ENCODE measurements at places on chromosomes 6 and 20.

DNA sequence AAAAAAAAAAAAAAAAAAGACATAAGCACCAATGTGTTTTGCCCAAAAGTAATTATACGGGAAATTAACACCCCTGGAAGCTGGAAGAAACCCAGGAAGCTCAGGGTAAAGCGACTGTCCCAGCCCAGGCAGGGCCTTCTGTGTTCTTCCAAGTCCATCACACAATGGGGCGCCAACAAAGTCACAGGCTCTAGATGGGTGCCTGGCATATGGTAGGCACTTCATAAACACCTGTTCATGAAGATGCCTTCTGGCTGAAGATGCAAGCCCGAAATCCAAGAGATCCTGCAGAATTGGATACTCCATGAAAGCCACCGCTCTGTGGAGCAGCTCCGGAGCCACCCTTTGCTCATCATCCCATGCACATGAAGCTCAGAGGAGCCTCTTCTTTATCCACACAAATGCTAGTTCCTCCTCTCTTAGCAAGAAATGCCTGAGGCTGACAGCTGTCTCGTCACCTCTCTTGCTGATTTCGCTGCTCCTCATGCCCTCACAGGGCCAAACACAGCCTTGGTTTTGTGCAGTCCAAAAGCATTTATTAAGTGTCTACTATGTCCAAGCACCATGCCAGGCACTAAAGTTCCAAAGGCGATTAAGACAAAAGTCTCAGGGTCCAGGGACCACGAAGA is 76.6 kb downstream of the TRERF1 start:
- DNase-seq: no peak
- H3K4me3 ChIP-seq: no peak overlapping the region
- no peak overlapping the region for H3K27ac ChIP-seq
- H3K4me1 ChIP-seq: peaks cover 12% of the 10 kb centered on the region

- H3K27ac ChIP-seq: no peak overlapping the region
- H3K4me3 ChIP-seq: no peak overlapping the region
- DNase-seq: no peak
- H3K36me3 ChIP-seq: no peaks in the 10 kb centered on the region
- H3K27me3 ChIP-seq: no peaks in the 10 kb centered on the region
- H3K4me1 ChIP-seq: no peaks in the 10 kb centered on the region
Observed at GRCh38 chr6:141541581-141542324, 591.0 kb upstream of the GJE1 start.

DNA sequence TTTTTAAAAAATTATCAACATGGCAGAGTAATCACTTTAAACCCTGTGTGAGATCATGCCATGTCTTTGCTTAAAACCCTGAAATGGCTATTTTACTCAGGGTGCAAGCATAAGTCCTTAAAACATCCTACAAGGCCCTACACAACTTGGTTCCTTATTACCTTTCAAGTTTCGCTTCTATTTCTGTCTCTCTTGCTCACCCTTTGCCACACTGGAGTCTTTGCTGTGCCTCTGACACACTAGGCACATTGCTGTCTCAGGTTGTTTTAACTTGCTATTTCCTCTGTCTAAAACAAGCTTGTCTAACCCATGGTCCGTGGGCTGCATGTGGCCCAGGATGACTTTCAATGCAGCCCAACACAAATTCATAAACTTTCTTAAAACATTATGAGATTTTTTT is 55.6 kb downstream of the KIAA0408 start:
- no peak for DNase-seq
- no peak overlapping the region for H3K27ac ChIP-seq
- H3K4me1 ChIP-seq: peaks cover 3% of the 10 kb centered on the region
- H3K27me3 ChIP-seq: no peaks in the 10 kb centered on the region

DNA sequence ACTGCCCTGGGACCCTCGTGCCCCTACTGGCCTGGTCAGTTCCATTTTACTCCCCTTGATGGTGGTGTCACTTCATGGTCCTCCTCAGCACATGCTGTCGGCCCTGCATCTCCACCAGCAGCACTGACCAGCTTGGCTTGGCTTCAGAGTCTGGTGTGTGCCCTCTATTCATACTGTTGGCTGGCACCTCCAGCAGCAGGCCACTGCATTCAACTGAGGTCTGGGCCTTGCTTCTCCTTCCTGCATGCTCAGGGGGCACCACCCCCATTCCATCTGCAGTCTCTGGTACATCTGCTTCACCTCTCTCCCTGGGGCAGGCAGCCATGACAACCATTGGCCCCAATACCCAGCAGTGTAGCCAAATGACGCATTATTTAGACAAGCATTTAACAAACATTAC is 155.9 kb downstream of the SLC24A3 start:
- no peaks in the 10 kb centered on the region for H3K36me3 ChIP-seq
- no peak overlapping the region for H3K27ac ChIP-seq
- H3K4me3 ChIP-seq: no peak overlapping the region
- DNase-seq: peak; percentile 72

GRCh38 chr6:113881478-113881980 is 24.4 kb downstream of the MARCKS start:
- H3K27ac ChIP-seq: no peak overlapping the region
- no peak overlapping the region for H3K4me3 ChIP-seq
- DNase-seq: no peak
- no peaks in the 10 kb centered on the region for H3K27me3 ChIP-seq
- H3K36me3 ChIP-seq: no peaks in the 10 kb centered on the region

DNA sequence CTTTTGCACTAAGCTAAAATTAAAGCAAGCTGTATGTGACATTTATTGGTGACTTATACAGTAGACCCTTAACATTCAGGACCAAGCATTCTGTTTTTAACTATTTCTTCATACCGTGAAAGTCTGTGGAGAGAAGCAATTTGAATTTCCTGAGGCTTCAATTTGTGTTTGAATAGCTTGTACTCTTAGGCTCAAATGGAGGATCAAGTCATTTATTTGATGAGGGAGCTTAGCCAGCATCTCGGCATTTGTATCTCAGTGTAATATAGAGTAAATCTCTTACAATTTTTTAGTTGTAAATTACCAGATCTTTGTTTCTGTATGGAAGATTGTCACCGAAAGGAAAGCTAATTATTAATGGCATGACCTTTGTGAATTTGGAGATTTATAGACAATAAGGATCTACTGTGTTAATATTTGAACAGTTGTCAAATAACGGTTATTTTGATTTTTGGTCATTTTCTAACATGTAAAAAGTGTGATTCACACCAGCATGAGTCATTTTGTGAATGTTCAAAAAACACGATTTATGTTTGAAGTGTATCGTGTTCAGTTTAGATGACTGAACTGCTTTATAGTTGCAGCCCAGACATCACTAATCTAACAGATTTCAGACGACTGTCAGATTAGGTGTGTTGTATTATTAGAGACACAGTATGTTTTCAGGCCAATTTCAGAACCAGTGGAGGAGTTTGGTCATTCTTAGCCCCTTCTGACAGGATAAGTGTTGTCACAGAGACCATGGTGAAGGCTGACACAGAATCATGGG is 332.9 kb downstream of the CDKAL1 start:
- H3K27me3 ChIP-seq: no peaks in the 10 kb centered on the region
- no peak overlapping the region for H3K4me3 ChIP-seq
- H3K36me3 ChIP-seq: no peaks in the 10 kb centered on the region
- H3K4me1 ChIP-seq: no peaks in the 10 kb centered on the region
- no peak overlapping the region for H3K27ac ChIP-seq
- no peak for DNase-seq

GRCh38 chr20:761418-762381 is 6.6 kb downstream of the SLC52A3 start:
- no peaks in the 10 kb centered on the region for H3K27me3 ChIP-seq
- H3K36me3 ChIP-seq: no peaks in the 10 kb centered on the region
- H3K27ac ChIP-seq: no peak overlapping the region
- no peak for DNase-seq

GRCh38 chr20:16701296-16701695 is 28.5 kb upstream of the SNRPB2 start:
- DNase-seq: no peak
- H3K36me3 ChIP-seq: no peaks in the 10 kb centered on the region
- H3K4me3 ChIP-seq: no peak overlapping the region
- H3K27ac ChIP-seq: no peak overlapping the region
- H3K4me1 ChIP-seq: no peaks in the 10 kb centered on the region

DNA sequence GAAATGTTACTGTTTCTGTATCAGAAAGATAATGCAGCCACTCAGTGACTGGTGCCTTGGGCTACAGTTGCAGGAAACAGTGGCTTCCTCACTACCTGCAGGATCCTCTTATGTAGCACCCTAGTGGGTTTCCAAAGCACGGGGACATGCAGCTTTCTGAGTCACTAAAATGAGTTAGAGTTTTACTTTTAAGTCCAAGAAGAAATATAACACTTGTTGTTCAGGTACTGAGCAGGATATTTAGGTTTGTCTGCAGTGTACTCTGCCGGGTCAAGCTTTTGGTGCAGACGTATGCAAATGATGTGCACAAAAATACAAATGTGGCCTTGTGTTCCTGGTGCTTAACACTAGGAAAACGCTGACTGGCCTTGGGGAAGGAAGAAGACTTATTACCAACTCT is 22.0 kb downstream of the ACSS1 start:
- H3K36me3 ChIP-seq: no peaks in the 10 kb centered on the region
- H3K27ac ChIP-seq: peak overlapping the region; percentile 14

GRCh38 chr6:139882977-139883728 is 508.7 kb upstream of the CITED2 start:
- H3K27ac ChIP-seq: no peak overlapping the region
- no peaks in the 10 kb centered on the region for H3K27me3 ChIP-seq
- no peak overlapping the region for H3K4me3 ChIP-seq
- H3K36me3 ChIP-seq: no peaks in the 10 kb centered on the region
- H3K4me1 ChIP-seq: no peaks in the 10 kb centered on the region
- DNase-seq: no peak

GRCh38 chr6:40425192-40425919 is 161.8 kb downstream of the LRFN2 start:
- H3K36me3 ChIP-seq: no peaks in the 10 kb centered on the region
- no peak for DNase-seq
- H3K4me3 ChIP-seq: no peak overlapping the region
- no peaks in the 10 kb centered on the region for H3K4me1 ChIP-seq
- no peak overlapping the region for H3K27ac ChIP-seq

DNA sequence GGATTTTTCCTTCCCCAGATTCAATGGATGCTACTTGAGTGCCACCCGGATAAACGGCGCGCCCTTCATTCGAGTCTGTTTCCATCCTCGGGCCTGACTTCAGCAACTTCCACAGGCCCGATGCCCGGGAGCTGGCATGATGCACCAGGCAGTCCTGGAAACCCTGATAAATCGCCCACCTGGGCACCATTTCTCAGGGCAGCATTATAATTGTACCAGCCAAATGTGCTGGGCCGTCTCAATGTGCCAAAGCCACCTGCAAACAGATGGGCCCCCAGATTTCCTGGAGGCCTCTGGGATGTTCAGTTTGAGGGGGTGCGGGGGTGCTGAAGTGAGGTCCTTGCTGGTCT is 65.8 kb downstream of the NOL4L start:
- no peaks in the 10 kb centered on the region for H3K36me3 ChIP-seq
- no peak overlapping the region for H3K27ac ChIP-seq
- peaks cover 42% of the 10 kb centered on the region for H3K4me1 ChIP-seq
- H3K27me3 ChIP-seq: no peaks in the 10 kb centered on the region
- no peak for DNase-seq
- no peak overlapping the region for H3K4me3 ChIP-seq

DNA sequence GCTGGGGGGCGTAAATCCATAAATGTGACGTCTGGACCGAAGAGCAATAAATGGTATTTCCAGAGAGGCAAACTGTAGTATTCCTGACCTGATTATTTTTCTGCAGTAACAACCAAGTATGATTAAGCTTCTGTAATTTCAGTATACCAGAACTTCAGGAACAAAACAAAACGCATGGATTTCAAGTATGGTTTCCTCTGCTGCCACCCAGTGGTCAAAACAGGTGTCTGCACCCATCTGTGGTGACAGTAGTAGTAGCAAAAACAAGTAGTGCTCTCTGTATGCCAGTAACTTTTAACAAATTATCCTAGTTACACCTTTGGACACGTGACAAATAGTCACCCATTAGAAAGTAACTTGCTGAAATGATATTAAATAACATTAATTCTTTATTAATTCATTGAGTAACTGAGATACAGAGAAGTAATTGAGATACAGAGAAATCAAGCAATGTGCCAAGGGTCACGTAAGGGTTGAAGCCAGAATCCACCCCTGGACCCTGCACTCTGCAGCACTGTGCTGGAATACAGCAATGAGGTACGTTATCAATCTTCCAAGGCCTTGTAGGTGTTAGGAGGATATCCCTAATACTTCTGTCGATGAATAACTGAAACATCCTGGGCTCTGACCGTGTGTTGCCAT is 7.9 kb downstream of the CALHM4 start:
- no peak for DNase-seq
- no peak overlapping the region for H3K27ac ChIP-seq
- peak overlapping the region; percentile 22 for H3K4me3 ChIP-seq
- no peaks in the 10 kb centered on the region for H3K27me3 ChIP-seq

DNA sequence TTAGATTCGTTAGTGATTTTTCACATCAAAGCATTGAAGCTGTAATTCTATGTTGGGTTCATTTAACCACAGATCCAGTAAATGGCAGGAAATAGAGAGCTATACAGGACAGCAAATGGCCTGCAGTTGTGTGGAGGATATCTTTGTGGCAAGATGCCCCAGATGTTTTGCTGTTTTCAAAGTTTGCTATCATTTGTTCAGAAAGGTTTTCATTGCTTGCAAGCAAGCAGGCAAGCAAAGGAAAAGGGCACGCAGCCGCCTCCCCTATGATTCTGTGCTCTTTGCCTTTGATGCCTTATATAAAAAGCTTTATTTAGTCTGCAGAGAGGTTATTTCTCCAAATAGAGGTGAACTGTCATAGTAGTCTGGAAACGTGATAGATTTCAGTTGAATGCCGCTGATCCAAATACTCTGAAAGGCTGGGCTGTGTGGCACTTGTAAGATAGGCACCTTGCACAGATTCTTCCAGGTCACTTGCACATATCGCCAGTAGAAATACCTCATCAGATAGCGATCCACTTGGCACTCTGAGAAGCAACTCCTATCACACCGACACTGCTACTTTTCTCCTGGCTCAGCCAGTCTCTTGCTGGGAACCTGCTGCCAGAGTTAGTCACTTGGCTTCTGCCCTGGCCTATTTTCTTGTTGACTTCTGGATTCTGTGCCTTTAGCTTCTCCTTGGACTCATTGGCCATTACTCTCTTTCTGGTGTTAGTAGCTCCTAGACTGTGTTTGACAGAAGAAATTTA is 66.4 kb downstream of the UTRN start:
- H3K27me3 ChIP-seq: no peaks in the 10 kb centered on the region
- peak overlapping the region; percentile 55 for H3K27ac ChIP-seq
- H3K4me1 ChIP-seq: peaks cover 78% of the 10 kb centered on the region
- no peaks in the 10 kb centered on the region for H3K36me3 ChIP-seq
- DNase-seq: no peak

DNA sequence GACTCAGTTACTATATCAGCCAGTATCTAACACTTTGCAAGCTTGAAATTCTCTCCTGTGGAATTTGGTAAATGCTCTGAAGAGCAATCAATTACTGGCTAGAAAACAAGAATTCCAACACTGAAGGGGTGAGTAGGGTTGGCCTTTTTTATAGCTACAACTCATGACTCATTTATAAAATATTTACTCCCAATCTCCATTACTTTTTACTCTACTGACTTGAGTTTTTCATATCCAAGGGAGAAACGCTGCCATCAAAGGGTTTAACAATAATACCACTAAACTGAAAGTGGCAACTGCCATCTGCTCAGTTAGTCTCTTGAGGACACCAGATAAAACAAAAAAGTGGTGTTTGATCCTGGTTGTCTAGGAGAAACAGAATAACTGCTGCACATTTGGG is 203.1 kb downstream of the UBE3D start:
- no peaks in the 10 kb centered on the region for H3K4me1 ChIP-seq
- H3K36me3 ChIP-seq: no peaks in the 10 kb centered on the region
- no peaks in the 10 kb centered on the region for H3K27me3 ChIP-seq
- H3K27ac ChIP-seq: no peak overlapping the region
- DNase-seq: no peak

GRCh38 chr6:36544228-36544627 is 3.1 kb downstream of the STK38 start:
- no peak for DNase-seq
- H3K27me3 ChIP-seq: no peaks in the 10 kb centered on the region
- no peak overlapping the region for H3K4me3 ChIP-seq
- peak overlapping the region; percentile 31 for H3K27ac ChIP-seq

Measured in vagina (tissue), 2 donors.